ENCODE measurements at places on chromosomes 1 and 21.
A peak's percentile ranks its signal among the peaks of the same experiment; 100 is the strongest.

DNA sequence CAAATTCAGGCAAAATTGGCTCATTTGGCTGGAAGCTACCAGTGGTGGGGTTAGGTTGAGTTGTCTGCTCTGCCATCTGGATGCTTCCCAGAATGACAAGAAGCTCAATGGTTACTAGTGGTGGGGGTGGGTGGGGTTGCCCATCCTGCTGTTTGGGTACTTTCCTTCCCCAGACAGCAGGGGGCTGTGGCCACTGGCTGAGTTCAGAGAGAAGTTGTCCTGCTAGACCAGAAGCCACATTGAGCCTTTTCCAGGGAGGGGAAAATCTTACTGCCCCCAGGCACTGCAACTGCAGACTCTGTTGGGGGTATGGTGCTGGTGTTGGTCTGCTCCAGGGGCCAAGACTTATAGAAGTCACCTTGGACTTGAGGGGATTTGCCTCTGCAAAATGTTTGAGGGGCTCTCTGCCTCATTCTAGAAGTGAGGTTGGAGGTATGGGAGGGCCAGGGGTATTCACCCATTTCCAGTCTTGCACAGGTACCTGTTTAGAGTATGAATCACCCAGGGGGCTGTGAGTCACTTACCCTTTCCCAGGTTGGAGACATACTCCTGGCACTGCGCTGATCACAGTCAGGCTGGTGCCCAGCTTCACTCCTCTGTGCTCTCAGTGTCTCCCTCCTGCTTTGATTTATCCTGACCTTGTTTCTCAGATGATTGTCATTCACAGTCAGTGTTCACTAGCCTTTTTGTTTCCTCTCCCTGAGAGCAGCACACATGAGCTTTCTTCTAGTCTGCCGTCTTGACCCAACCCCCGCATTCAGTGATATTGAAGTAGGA is 89.1 kb upstream of the NEGR1 start:
- DNase-seq, result no peak

GRCh38 chr1:53400761-53401674 is 58.2 kb upstream of the DMRTB1 start:
- DNase-seq, result no peak

DNA sequence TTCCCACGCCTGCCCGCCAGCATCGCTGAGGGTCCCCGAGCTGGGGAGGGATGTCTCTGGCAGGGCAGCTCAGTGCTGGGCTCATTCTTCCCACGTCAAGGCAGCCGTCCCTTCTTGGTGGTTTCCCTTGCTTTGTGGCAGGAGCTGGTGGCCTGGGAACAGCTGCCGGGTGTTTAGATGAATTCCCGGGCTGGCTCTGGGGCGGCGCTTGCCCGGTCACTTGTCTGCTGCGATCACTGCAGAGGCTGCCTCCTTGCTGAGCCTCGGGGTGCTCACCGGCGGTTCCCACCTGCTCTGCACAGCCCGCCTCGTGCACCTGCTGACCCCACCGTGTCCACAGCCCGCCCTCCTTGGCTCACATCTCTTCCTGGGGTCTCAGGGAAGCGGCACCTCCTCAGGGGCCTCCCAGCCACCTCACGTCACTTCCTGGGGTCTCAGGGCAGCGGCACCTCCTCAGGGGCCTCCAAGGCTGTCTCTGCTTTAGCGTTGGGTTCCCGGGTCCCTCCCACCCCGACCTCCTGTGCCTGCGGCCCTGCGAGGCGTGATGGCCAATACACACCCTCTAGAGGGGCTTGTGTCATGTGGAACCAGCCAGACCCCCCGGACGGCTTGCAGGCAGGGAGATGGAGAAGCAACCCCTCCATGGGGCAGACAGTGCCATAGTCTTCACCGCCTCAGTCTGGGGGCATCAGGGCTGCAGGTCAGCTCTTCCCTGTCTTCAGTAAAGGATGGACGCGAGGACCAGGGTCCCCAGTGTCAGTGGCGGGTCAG is 13.5 kb downstream of the COL18A1 start:
- no peak for DNase-seq

DNA sequence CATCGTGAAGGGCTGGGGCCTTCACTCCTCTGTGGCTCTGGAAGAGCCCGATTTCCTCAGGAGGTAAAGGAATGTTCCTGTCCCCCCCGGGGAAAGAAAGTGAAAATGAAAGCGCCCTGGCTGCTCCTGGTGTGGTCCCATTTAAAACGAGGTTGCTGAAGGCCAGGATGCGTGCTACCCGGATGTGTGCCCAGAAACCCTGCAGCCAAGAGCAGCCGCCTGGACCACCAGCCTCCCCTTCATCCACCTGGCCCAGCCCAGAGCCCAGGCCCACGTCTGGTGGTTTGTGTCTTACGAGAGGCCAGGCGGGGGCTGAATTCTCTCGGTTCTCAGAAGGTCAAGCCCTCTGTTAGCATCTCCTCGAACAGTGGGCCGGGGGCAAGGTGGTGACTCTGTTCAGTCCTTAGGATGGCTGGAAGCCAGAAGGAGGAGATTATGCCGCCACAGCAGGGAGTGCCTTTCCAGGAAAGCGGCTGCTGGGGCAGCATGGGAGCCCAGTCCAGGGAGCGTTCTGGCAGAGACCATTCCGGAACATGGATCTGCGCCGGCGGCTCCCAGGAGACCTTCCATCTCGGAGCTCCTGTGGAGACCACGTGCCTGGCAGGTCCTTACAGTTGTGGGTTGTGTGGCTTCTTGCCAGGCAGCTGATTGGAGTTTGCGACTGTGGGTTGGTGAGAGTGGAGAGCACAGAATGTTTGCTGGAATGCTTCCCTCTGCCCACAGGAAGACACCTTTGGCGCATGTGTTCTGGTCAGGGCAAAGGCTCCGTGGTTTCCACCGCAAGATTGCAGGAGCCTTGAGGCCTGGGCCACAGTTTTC is 1.4 kb downstream of the GUK1 start:
- no peak for DNase-seq

- DNase-seq, result peak; percentile 17
Observed at GRCh38 chr1:216194721-216195120, 228.5 kb downstream of the USH2A start.
